Nucleus accumbens (tissue), 56 donors: ENCODE measurements at places on chromosomes 6 and 20.

GRCh38 chr6:99026135-99026534 lies 78.4 kb upstream of the FBXL4 start:
- no peak for DNase-seq

GRCh38 chr6:53048431-53049195 lies 16.6 kb upstream of the FBXO9 start:
- DNase-seq, result no peak

- no peak for DNase-seq
Measured at GRCh38 chr6:139153855-139154254, 19.0 kb downstream of the HECA start.

GRCh38 chr6:170283212-170284081 lies 7.4 kb downstream of the DLL1 start:
- DNase-seq, result no peak

- no peak for DNase-seq
Measured at GRCh38 chr20:23315099-23315498, 35.5 kb upstream of the NXT1 start.

DNA sequence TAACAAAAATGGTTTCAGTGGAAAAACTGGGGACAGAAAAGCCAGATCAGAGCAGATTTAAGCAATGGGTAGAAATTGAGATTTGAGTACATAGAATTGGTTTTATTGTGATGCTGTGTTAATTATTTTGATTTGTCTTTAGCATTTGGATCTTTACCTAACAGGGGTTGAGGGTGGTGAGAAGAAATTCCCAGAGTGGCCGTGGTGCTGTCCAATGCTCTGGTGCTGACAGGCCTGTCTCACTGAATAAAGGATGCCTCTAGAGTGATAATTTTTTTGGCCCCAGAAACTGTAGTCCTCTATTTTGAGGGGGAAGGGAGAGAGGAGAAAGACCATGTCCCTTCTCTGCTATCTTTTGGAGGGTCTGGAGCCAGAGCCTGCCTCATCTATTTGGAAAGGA lies 79.1 kb downstream of the LYRM2 start:
- DNase-seq, result no peak

- peak; percentile 42 for DNase-seq
Measured at GRCh38 chr6:117547688-117548621, 54.4 kb downstream of the GOPC start.

GRCh38 chr6:76633259-76633658 lies 560.8 kb upstream of the IMPG1 start:
- no peak for DNase-seq

DNA sequence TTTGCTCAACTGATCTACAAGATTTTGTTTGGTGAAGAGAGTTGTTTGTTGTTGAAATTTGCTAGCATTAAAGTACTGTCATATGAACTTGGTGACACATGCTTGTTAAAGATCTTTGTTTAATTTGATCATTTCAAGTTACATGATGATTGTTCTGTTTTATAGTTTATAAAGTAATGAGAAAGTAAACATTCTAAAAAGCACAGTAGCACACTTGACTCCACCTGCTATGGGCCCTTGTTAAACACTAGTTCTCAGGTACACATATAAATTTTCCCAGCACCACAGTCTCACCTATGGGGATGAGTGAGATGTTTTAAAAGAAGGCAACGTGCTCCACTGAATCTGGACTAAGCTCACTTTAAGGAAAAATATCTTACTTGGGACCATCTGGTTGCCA lies 14.1 kb downstream of the MCHR2 start:
- no peak for DNase-seq

GRCh38 chr6:149319422-149319821 lies 1.9 kb downstream of the TAB2 start:
- no peak for DNase-seq

- no peak for DNase-seq
Measured at GRCh38 chr6:52689857-52690256, 18.9 kb downstream of the TMEM14A start.

- no peak for DNase-seq
Measured at GRCh38 chr6:140485740-140486449, 1111.4 kb upstream of the CITED2 start.

DNA sequence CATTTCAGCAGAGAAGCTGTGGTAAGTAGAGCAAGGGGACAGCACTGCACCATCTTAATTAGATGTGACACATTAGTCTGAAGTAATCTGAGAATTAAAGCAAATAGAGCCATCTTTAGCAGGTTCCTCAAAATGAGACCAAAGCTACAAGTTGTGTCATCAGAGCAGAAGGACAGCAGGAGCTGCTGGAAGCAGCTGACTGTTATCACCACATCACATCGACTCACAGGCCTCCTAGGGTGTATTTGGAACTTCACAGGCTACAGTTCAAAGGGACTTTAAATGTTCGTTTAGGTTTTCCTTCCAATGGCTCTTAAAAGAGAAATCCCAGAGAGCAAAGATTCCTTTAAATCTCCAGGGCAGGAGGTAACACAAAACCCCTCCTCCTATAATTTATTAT lies 69.5 kb downstream of the LCA5 start:
- no peak for DNase-seq

GRCh38 chr20:62052842-62053464 lies 12.7 kb downstream of the TAF4 start:
- DNase-seq, result no peak

- DNase-seq, result peak; percentile 49
Measured at GRCh38 chr6:27772261-27773001, 139.8 kb downstream of the OR2B2 start.

DNA sequence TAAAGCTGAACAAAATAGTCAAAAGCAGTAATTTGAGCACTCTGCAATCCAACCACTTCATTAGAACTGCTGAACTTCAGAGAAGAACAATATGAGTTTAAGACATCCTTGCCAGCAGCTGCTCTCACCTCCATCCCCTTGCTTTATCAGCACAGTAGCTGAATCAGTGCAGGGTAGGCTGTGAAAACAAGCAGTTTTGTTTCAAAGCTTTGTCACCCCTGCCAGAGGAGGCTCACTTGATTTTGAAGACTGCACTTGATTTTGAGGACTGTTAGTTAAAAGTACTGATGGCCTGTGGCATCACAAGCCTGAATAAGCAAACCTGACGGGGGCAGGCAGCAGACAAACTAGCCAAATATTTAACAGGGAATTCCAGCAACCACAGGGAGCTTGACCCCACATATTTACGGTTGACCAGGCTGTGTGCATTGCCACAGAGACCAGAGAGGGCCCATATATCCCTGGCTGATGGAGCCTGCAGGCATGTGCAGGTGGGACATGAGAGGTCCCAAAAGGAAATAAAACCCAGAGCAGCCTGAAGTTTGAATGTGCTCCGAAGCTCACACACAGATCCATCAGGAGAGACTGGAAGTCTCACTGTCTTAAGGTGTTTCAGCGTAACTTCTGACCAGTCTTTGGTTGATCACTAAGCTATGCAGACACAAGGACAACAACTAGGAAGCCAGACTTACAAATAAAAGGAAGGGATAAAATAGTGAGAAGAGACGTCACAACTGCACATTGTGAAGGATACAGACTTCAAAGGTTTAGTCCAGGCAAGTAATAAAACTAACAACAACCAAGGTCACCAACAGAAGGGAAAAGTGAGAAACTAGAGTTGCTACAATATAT lies 97.4 kb downstream of the PDSS2 start:
- no peak for DNase-seq

DNA sequence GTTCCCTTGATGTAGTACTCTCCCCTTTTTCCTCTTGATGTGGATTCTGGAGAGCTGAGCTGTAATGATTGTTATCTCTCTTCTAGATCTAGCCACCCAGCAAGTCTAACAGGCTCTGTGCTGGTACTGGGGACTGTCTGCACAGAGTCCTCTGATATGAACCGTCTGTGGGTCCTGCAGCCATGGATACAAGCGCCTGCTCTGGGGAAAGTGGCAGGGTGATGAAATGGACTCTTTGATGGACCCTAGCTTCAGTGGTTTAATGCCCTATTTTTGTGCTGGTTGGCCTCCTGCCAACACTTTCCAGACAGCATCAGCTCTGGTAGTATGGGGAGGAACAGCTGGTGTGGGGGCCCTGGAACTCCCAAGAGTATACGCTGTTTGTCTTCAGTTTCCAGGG lies 216.3 kb downstream of the ADGRG6 start:
- no peak for DNase-seq

DNA sequence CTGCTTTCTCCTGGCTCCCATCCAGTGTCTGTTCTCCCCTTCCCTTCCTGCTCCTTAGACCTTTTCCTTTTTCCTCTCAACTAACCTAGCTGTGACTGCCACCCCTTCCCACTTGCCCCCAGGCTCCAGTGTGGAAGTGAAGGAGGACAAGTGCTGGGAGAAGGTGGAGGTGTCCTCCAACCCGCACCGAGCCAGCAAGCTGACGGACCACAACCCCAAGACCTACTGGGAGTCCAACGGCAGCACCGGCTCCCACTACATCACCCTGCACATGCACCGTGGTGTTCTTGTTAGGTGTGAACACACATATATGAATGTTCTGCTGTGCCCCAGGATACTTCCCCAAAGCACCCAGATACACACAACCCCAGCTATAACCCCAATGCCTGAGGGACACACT lies 18.5 kb downstream of the CUL9 start:
- DNase-seq, result no peak

GRCh38 chr20:3313683-3314065 lies 74.7 kb upstream of the SLC4A11 start:
- DNase-seq, result no peak

- peak; percentile 68 for DNase-seq
Measured at GRCh38 chr6:164069350-164069990, 655.0 kb downstream of the QKI start.

DNA sequence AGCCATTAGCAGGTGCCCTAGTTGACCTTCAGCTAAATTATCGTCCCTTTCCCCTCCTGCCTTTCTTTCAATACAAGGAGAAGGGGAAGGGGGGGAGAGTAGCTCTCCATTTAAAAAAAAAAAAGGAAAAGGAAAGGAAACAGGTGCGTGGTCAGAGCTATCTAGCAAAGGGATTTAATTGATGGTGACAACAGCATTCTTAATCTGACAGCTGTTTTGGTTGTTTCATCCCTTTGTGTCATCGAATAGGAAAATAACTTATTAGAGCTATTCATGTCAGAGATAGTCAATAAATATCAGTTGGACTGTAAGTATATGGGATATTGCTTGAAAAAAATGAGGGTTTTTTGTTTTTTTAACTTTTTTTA lies 195.2 kb upstream of the SASH1 start:
- DNase-seq, result no peak

GRCh38 chr6:157503018-157503747 lies 122.2 kb downstream of the ZDHHC14 start:
- DNase-seq, result no peak

DNA sequence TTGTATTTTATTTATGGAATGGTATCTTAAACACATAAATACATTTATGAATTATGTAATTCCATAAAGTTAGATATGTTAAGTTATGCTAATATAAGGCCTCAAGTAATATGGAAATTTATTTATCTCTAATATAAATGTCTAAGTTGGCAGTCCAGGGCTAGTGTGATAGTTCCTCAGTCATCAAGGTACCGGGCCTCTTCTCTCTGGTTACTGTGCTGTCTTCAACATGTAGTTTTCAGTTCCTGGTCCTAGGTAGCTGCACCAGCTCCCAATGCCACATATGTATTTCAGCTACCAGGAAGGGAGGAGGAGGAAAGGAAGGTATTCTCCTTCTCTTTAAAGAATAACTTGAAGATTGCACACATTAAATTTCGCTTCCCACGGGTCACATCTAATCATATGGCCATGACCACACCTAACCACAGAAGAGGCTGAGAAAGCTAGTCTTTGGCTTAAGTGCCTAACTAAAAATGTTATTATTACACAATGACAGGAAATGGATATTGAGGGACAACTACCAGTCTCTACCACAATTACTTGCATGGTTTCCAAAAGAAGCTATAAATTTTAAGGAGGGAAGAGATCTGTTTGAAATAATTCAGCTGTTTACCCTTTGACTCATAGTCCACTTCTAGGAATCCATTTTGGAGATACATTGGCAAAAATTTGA lies 68.6 kb downstream of the BCKDHB start:
- DNase-seq, result no peak

DNA sequence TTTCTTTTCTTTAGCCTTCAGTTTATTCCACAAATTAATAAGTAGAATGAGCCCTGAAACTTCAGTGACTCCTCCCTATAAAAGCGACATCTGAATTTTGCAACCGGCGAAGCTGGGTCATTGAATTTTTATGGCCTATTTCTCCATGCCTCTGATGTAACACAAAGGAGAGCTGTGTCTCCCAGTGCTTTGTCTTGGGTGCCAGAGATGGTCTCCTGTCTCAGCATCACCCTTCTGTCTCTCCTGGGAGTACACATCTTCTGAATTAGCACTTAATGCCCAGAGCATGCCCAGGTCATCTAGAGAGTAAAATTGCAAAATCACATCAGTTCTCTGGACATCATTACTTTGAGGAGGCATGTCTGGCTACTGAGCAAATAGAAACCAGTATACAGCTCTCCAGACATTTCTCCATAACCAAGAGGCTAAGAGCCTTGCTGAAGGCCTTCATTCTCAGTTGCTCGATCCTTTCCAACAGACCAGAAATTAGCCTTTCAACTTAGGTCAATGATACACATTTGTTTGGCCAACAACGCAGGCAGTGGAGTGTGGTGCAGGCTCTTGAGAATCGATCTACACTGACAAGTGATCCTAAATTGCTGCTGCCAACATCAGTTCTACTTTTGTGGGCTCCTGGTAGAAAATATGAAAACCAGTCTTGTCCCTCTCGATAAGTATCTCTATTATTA lies 176.0 kb upstream of the FOXQ1 start:
- DNase-seq, result peak; percentile 36

- DNase-seq, result no peak
Measured at GRCh38 chr6:33704215-33705066, 7.1 kb downstream of the UQCC2 start.

- DNase-seq, result no peak
Measured at GRCh38 chr6:22800451-22800850, 231.1 kb downstream of the HDGFL1 start.

DNA sequence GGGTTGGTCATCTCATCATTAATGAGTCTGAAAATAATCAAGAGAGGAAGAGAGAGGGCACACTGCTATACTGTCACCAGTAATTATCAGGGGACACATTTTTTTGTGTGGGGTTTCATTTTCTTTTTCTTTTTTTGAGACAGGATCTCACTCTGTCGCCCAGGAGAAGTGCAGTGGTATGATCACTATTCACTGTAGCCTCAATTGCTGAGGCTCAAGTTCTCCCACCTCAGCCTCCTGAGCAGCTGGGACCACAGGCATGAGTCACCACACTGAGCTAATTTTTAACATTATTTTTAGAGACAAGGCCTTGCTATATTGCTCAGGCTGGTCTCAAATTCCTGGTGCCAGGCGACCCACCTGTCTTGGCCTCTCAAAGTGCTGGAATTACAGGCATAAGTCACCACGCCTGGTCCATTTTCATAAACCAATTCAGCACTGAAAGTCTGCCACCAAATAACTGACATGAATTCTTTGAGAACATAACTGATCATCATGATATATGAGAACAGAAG lies 43.3 kb downstream of the EPHA7 start:
- DNase-seq, result no peak

DNA sequence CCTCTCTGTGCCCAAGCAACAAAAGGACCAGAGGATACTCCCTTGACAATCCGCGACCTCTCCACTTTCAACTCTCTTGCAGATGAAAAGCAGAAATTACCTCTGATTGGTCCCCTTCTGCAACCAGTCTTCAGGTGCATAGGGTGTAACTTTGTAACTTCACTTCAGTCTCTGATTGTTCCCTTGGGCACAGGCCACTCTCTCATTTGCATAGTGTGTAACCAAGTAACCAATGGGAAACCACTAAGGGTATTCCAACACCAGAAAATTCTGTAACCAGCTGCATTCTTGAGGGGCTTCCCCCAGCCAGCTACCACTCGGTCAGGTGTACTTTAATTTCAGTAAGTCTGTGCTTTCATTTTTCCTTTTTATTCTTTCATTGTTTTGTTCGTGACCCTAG lies 4.4 kb upstream of the RAET1L start:
- DNase-seq, result no peak
